Left renal pelvis (tissue), 4 donors: ENCODE measurements at places on chromosomes 11 and 22. TPM values are rescaled to one million over a fixed set of nuclear protein-coding genes. Genes with fewer than 3 reads are reported as not detected.
A peak's percentile ranks its signal among the peaks of the same experiment; 100 is the strongest.

DNA sequence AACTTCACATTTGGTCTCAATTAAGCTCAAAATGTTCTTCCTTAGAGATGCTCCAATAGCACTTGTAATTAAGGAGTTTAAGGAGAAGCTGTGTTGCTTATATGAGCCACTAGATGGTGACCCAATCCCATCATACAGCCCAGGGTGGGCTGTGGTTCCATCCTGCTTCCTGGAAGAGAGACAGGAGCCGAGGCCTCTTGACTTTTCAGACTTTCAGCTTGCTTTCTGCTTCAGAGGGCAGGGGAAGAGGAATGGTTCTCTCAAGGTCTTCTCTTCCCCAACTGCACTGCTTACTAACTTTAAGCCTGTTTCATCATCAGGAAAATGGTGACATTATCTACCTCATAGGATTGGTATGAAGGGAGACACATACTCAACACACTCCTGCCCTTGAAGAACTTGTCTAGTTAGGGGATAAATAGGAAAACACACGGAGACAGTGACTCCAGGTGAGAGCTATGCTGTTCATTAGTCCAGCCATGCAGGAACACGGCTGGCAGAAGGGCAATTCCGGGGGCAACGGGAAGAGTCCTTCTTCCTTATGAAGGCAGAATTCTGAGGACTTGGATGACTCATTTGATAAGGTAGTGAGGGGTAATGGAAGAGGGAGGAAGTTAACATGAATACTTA is 20.1 kb downstream of the TMEM218 start:
- peak; percentile 46 for DNase-seq

GRCh38 chr11:116862185-116862584 is 24.8 kb upstream of the APOA1 start:
- no peak for DNase-seq

DNA sequence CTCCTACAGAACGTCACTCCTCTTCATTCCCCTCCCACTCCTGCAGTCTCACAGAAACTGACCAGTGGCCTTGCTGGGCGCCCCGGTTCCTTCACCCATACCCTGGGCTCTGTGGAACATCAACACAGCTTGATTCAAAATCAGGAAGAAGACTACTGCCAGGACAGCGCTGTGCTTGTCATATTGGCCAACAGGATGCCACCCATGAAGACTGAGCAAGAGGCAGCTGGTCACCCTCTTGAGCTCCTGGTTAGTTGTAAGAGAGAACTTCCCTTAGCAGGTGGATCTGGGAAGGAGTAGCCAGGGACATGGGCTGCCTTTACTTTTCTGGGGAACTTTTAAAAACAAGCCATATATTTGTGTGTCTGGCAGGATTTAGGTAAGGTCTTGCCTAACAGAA is 110.4 kb upstream of the TIMP3 start:
- DNase-seq = no peak

DNA sequence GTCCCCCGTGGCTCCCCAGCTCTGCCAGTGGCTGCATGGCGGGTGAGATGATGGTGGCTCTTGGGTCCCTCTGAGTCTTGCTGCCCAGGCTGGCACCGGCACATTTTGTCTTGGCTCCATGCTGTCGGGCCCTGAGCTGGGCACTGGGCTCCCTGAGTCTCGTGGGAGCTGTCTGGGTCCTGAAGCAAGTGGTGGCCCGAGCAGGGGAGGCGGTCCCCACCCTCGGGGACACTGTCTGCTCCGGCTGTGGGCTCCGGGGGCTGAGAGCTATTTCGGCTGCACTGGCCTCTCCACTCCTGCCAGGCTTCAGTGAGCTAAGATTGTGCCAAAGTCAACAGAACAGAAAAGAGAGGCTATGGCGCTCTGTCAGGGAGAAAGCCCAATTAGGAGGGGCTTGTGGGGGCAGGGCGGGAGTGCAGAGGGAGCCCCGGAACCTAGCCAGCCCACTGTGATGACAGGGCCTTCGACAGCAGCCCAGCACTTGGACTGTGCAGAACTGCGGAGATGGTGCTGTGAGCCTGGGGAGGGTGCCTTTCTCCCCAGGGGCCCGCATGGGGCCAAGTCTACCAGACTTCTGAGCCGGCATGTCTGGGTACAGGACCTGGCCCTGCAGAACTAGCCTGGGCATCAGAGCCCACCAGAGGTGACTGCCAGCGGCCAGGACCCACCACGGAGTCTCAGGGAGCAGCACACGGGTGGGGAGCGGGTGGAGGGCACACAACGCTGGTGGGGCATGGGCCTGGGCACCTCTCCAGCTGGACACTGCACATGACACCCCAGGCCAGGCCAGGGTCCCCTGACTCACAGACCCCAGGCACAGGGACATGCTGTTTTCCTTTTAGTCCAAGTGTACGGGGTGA is 38.0 kb downstream of the RTN4R start:
- DNase-seq = no peak

- DNase-seq = no peak
Measured at GRCh38 chr11:118898400-118899295, 15.0 kb downstream of the CXCR5 start.

- no peak for DNase-seq
Measured at GRCh38 chr11:43947815-43948214, 5.4 kb downstream of the C11orf96 start.

DNA sequence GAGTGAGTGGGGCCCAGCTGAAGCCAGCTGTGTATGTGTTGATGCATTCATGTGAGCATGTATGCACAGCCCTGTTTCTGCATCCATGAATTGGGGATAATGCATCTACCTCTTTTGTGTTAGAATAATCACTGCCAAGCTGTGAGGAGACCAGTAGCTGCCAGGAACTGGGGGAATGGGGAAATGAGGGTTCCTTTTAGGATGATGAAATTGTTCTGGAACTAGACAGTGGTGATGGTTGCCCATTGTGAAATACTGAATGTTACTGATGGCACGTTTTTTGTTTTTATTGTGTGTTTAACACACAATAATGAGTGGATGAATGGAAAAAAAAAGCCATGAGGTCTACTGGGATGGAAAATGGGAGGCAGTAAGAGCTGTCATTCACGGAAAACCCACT is 45.3 kb upstream of the WNT11 start:
- no peak for DNase-seq

- no peak for DNase-seq
Measured at GRCh38 chr22:50071432-50072166, 13.5 kb upstream of the TTLL8 start.

- no peak for DNase-seq
Measured at GRCh38 chr11:11312738-11313137, 40.3 kb downstream of the CSNK2A3 start.

TMEM191B gene
- polyA plus RNA-seq = 1.5 TPM

LIMK2 gene
- polyA plus RNA-seq = 49.9 TPM

CRYBB2 gene
- 0.72 TPM for polyA plus RNA-seq
